ENCODE measurements at places on chromosomes 7 and 10.
A peak's percentile ranks its signal among the peaks of the same experiment; 100 is the strongest.

GRCh38 chr10:5283305-5284158 lies 81.2 kb upstream of the UCN3 start:
- peak; percentile 75 for DNase-seq

- no peak for DNase-seq
Observed at GRCh38 chr7:131957338-131958020, 401.1 kb upstream of the PODXL start.

DNA sequence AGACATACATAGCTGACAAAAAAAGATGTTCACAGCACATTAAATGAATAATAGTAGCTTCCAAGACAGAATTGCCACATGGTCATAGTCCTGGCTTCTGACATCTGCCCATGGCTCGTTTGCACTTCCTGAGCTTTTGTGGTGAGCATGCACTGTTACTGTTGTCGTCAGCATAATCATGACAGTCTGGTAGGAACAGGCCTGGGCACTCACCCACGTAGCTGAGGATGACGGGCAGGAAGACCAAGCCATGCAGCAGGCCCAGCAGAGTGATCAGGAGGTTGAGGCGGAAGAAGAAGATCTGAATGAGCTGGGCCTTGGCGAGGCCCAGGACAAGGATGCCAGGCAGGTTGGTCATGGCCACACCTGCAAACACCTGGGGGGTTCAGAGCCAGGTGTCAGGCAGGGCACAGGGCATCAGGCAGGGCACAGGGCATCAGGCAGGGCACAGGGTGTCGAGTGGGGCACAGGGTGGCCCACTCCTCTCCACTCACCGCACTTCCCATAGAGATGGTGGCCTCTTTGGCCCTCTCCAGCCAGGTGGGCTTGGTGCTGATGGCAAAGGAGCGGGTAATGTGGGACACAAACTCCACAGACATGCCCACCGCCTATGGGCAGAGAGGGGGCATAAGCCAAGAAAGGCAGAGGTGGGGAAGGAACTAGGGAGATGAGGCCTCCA lies 25.3 kb upstream of the NUDCD3 start:
- no peak for DNase-seq

- DNase-seq: no peak
Observed at GRCh38 chr7:139075871-139076686, 33.4 kb downstream of the ZC3HAV1 start.

GRCh38 chr7:97039374-97040065 lies 14.9 kb upstream of the DLX5 start:
- DNase-seq: no peak

DNA sequence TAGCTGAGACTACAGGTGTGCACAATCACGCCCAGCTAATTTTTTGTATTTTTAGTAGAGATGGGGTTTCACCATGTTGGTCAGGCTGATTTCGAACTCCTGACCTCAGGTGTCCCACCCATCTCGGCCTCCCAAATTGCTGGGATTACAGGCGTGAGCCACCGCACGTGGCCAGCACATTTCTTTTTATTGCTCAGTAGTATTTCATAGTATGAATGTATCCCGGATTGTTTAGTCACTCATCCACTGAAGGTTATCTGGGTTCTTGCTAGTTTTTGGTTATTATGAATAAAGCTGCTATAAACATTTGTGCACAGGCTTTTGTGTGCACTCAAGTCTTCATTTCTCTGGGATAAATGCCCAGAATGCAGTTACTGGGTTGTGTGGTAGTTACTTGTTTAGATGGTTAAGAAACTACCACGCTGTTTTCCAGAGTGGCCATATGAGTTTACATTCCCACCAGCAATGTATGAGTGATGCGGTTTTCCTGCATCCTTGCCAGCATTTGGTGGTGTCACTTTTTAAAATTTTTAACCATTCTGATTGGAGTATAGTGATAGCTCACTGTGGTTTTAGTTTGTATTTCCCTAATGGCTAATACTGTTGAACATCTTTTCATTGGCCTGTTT lies 275.8 kb upstream of the LYZL1 start:
- DNase-seq: no peak
